Naive thymus-derived CD4-positive, alpha-beta T cell (primary cell): ENCODE measurements at places on chromosomes 7 and 10. TPM values are rescaled to one million over a fixed set of nuclear protein-coding genes. Genes with fewer than 3 reads are reported as not detected.

- H3K27me3 ChIP-seq = no peaks in the 10 kb centered on the region
- DNase-seq = no peak
- no peak overlapping the region for H3K27ac ChIP-seq
- no peaks in the 10 kb centered on the region for H3K36me3 ChIP-seq
- no peaks in the 10 kb centered on the region for H3K4me1 ChIP-seq
Observed at GRCh38 chr7:14821757-14822480, 80.6 kb downstream of the DGKB start.

DNA sequence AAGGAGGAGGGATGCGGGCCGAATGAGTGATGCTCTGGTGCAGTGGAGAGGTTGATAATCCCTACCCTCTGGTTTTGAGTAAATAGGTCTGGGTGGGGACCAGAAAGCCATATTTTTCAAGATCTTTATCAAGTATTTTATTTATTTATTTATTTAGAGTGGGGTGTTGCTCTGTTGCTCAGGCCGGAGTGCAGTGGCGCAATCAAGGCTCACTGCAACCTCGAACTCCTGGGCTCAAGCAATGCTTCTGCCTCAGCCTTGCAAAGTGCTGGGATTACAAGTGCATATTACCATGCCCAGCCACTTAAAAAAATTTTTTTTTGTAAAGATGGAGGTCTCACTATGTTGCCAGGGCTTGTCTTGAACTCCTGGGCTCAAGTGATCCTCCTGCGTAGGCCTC, 21.6 kb downstream of the SVIL start:
- H3K27ac ChIP-seq = no peak overlapping the region
- no peak overlapping the region for H3K4me3 ChIP-seq
- H3K27me3 ChIP-seq = no peaks in the 10 kb centered on the region
- DNase-seq = no peak
- H3K36me3 ChIP-seq = no peaks in the 10 kb centered on the region

GRCh38 chr10:62735464-62736167, 68.9 kb upstream of the ADO start:
- no peak for DNase-seq
- no peak overlapping the region for H3K4me3 ChIP-seq
- H3K27ac ChIP-seq = no peak overlapping the region
- H3K4me1 ChIP-seq = peaks cover 45% of the 10 kb centered on the region

DNA sequence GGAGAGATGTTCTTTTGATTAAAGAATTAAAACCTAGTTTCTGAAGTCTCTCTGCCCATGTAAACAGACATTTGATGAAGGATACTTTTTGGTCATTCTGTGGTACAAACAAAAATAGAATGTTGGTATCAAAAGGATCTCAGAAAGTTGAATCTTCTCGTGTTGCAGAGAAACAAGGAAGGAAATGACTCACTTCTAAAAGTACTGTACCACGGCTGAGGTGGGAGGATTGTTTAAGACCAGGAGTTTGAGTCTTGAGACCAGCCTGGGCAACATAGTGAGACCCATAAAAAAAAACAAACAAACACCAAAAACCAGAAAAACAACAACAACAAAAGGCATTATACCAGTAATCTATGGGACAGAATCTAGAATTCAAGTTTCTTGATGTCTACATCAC, 69.7 kb downstream of the PRSS58 start:
- DNase-seq = no peak
- H3K27me3 ChIP-seq = no peaks in the 10 kb centered on the region
- H3K4me3 ChIP-seq = no peak overlapping the region
- no peaks in the 10 kb centered on the region for H3K36me3 ChIP-seq
- no peak overlapping the region for H3K27ac ChIP-seq

PPIF gene
- total RNA-seq = 73.3 TPM

- no peak overlapping the region for H3K27ac ChIP-seq
- DNase-seq = no peak
- H3K4me1 ChIP-seq = no peaks in the 10 kb centered on the region
- H3K36me3 ChIP-seq = no peaks in the 10 kb centered on the region
Observed at GRCh38 chr7:74684473-74684872, 27.0 kb downstream of the GTF2I start.

EMX2 gene
- total RNA-seq = not detected

- no peak for DNase-seq
- H3K4me3 ChIP-seq = no peak overlapping the region
- no peaks in the 10 kb centered on the region for H3K4me1 ChIP-seq
- H3K27ac ChIP-seq = no peak overlapping the region
Observed at GRCh38 chr7:78472519-78472918, 673.9 kb downstream of the PHTF2 start.

SLK gene
- 26.2 TPM for total RNA-seq

DNA sequence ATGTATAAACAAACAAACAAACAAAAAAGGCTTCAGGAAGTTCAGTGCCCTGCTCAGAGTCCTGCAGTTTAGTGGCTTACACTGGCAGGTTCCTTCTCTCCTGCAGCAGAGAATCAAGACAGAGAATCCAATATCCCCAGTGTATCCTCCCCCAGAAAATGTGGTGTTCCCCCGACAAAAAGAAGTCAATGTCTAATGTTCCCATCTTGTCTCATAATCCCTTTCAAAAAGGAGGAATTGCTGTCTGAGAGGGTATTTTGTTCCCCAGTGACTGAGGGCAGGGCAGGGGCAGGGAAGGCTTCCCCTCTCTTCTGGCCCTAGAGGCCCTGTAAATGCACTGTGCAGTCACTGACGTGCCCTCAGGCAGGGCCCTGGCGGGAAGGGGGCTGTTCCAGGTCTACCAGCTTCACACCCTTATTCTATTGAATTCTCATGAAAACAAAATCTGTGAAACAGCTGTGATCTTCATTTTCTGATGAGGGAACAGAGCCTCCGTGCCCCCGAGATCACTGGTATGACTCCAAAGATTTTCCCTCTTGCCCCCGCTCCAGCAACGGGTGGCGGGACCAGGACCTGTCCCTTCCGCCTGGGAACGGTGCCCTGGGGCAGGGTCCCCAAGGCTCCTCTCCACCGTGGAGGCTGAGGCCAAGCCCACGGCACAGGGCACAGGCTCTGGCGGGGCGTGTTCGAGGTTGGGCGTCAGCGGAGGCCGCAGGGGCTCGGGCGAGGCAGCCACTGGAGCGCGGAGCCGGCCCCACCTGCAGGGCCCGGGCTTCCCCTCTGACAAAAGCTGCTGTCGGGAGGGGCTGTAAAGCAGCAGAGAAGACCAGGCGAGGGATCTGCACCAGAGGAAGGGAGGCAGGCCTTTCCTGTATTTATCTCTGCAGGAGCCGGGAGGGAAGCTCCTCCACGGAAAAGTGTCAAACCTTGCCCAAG, 13.4 kb upstream of the WDFY4 start:
- H3K4me3 ChIP-seq = no peak overlapping the region
- no peak overlapping the region for H3K27ac ChIP-seq
- H3K4me1 ChIP-seq = no peaks in the 10 kb centered on the region
- H3K36me3 ChIP-seq = no peaks in the 10 kb centered on the region
- DNase-seq = no peak
- H3K27me3 ChIP-seq = no peaks in the 10 kb centered on the region

CREB3L2 gene
- total RNA-seq = 18.1 TPM

DNA sequence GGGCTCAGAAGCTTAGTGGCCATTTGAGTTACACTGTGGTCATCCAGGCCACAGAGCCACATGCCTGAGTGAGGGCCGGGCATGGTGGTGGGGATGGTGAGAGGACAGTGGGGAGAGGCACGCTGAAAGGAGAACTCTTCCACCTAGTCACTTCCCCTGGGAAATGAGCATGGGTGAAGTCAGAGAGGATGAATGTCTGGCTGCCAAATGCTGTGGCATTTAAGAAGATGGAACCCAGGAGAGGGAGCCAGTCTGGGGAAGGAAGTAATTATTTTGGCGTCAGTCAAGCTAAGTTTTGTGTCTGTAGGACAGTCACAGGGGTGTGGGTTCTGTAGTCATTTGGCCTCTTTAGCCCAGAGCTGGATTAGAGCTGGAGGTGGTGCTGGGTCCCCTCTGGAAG, 86.0 kb upstream of the PODXL start:
- H3K27me3 ChIP-seq = no peaks in the 10 kb centered on the region
- no peaks in the 10 kb centered on the region for H3K4me1 ChIP-seq
- H3K4me3 ChIP-seq = no peak overlapping the region
- no peak for DNase-seq

ATP5F1C gene
- 113 TPM for total RNA-seq

- H3K27ac ChIP-seq = no peak overlapping the region
- no peak for DNase-seq
- no peaks in the 10 kb centered on the region for H3K27me3 ChIP-seq
- H3K36me3 ChIP-seq = no peaks in the 10 kb centered on the region
- H3K4me1 ChIP-seq = no peaks in the 10 kb centered on the region
Observed at GRCh38 chr7:94431619-94432280, 37.1 kb downstream of the COL1A2 start.

WNT2 gene
- total RNA-seq = not detected in 2 replicates

DNA sequence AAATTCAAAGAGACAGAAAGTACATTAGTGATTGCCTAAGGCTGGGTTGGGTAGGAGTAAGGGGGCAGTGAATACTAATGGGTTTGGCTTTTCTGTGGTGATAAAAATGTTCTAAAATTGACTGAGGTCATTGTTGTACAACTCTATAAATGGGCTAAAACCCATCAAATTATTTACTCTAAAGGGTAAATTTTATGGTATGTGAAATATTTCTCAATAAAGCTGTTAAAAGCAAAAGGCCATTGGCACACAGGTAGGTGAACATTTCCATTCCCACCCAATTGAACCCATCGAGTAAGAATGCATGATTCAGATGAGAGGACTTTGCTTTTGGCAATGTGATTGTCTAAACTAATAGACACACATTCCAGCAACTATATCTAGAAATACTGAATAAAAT, 579.4 kb downstream of the GATA3 start:
- no peaks in the 10 kb centered on the region for H3K36me3 ChIP-seq
- no peaks in the 10 kb centered on the region for H3K27me3 ChIP-seq
- H3K27ac ChIP-seq = no peak overlapping the region
- H3K4me3 ChIP-seq = no peak overlapping the region
- H3K4me1 ChIP-seq = no peaks in the 10 kb centered on the region

GRCh38 chr10:11625019-11625735, 13.7 kb upstream of the USP6NL start:
- no peaks in the 10 kb centered on the region for H3K36me3 ChIP-seq
- no peak for DNase-seq

DNA sequence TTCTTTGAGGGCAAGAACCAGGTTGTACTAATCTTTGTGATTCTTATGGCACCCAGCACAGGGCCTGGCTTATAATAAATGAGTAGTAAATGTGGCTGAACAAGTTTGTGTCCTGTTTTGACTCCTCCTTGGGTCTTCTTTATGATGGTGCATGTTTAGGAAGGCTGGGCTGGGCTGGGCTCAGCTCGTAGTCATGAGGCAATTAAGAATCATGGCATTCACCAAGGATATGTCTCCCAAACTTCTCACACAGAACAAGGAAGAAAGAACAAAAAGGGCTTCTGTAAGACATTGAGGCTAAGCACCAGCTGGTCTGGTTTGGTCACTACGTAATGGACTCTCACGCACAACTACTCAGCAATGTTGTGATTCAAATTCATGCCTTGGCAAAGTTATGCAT, 30.5 kb upstream of the YAE1 start:
- H3K4me3 ChIP-seq = no peak overlapping the region
- H3K4me1 ChIP-seq = no peaks in the 10 kb centered on the region
- H3K36me3 ChIP-seq = no peaks in the 10 kb centered on the region
- H3K27me3 ChIP-seq = no peaks in the 10 kb centered on the region

HGF gene
- 1.4 TPM for total RNA-seq

PLXDC2 gene
- 42.4 TPM for total RNA-seq

- no peaks in the 10 kb centered on the region for H3K36me3 ChIP-seq
- no peak overlapping the region for H3K4me3 ChIP-seq
- H3K27ac ChIP-seq = no peak overlapping the region
- H3K4me1 ChIP-seq = no peaks in the 10 kb centered on the region
Observed at GRCh38 chr7:50427518-50427917, 22.6 kb downstream of the FIGNL1 start.

DNA sequence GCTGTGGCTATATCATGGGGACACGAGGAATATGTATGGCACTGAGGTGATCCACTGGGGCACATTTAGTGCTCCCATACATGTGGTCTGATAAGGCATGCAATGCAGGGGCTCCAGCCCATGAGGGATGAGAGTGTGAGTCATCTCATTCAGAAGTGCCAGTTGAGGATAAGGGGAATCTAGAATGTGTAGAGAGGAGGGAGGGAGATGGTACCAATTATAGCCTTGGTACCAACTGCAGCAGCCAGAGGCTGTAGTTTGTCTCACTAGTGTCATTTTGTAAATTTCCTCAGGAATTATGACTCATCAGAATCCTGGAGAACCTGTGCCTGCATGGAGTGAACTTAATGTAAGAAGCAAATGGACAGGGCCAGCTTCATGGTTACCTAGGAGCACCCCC, 46.2 kb downstream of the LAMB4 start:
- H3K27me3 ChIP-seq = no peaks in the 10 kb centered on the region
- H3K4me3 ChIP-seq = no peak overlapping the region
- no peaks in the 10 kb centered on the region for H3K4me1 ChIP-seq

DNA sequence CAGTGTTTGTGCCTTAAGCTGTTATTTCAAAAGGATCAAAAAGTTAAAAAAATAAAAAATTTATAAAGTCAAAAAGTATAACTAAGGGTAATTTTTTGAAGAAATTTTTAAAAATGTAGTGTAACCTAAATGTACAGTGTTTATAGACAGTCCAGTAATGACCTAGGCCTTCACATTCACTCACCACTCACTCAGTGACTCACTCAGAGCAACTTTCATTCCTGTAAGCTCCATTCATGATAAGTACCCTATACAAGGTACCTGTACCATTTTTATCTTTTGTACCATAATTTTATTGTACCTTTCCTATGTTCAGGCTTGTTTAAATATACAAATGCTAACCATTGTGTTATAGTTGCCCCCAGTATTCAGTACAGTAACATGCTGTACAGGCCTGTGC, 21.5 kb downstream of the DNAJC9 start:
- H3K27ac ChIP-seq = no peak overlapping the region
- no peaks in the 10 kb centered on the region for H3K27me3 ChIP-seq
- no peak overlapping the region for H3K4me3 ChIP-seq
- peaks cover 3% of the 10 kb centered on the region for H3K36me3 ChIP-seq
- H3K4me1 ChIP-seq = no peaks in the 10 kb centered on the region

GRCh38 chr7:71548746-71549145, 416.8 kb downstream of the GALNT17 start:
- H3K27ac ChIP-seq = no peak overlapping the region
- no peak for DNase-seq
- H3K4me3 ChIP-seq = no peak overlapping the region
- H3K36me3 ChIP-seq = no peaks in the 10 kb centered on the region
- H3K4me1 ChIP-seq = no peaks in the 10 kb centered on the region

CNNM1 gene
- total RNA-seq = 0.89 TPM

DNAH11 gene
- 8.1 and 11.7 TPM in 2 replicates for total RNA-seq

- no peaks in the 10 kb centered on the region for H3K36me3 ChIP-seq
- peaks cover 10% of the 10 kb centered on the region for H3K4me1 ChIP-seq
- H3K4me3 ChIP-seq = no peak overlapping the region
- no peak for DNase-seq
- no peaks in the 10 kb centered on the region for H3K27me3 ChIP-seq
- H3K27ac ChIP-seq = no peak overlapping the region
Observed at GRCh38 chr7:1106063-1106792, 18.3 kb downstream of the GPER1 start.

- no peaks in the 10 kb centered on the region for H3K27me3 ChIP-seq
- peaks cover 7% of the 10 kb centered on the region for H3K36me3 ChIP-seq
- DNase-seq = no peak
- H3K27ac ChIP-seq = no peak overlapping the region
- H3K4me3 ChIP-seq = no peak overlapping the region
- H3K4me1 ChIP-seq = no peaks in the 10 kb centered on the region
Observed at GRCh38 chr7:1494866-1495563, 9.2 kb downstream of the INTS1 start.

GRCh38 chr7:143407287-143408251, 1.1 kb downstream of the EPHA1 start:
- peak; percentile 50 for DNase-seq
- peak overlapping the region; percentile 59 for H3K4me3 ChIP-seq
- H3K36me3 ChIP-seq = no peaks in the 10 kb centered on the region
- no peaks in the 10 kb centered on the region for H3K27me3 ChIP-seq
